CD4-positive, alpha-beta T cell treated with Interferon alpha-2 for 1 hour (primary cell): ENCODE measurements at places on chromosomes 4 and X.

GRCh38 chr4:42445038-42445437, 47.8 kb downstream of the SHISA3 start:
- DNase-seq, result no peak

- DNase-seq, result no peak
Observed at GRCh38 chr4:32929796-32930699, 2209.9 kb downstream of the PCDH7 start.

DNA sequence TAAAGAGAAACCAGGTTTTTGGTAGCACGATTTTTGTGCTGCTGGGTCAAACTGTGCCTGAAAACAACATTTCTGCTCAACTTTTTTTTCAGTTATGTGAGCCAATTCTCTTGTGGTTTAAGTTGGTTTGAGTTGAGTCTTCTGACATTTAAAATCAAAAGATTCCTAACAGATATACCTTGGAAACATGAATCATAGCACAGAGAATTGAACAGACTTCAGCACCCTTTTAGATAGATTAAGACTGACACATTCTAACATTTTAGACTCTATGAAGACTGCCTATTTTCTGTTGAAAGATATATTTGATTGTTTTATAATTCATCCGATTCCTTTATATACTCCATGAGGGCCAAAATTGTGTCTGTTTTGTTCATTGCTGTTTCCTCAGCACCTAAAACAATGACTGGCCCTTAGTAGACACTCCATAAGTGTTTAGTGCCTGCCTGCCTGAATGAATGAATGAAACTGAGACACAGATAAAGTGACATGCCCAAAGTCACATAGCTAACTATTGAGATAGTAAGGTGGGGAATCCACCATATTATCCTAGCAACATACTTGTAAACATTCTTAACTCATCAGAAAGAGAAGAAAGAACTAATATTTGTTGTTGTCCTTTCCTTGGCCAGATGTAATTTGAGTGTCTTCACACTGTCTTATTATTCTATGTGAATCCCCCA, 624.0 kb downstream of the MID1IP1 start:
- no peak for DNase-seq

GRCh38 chr4:132709056-132709455, 440.0 kb upstream of the PCDH10 start:
- no peak for DNase-seq

DNA sequence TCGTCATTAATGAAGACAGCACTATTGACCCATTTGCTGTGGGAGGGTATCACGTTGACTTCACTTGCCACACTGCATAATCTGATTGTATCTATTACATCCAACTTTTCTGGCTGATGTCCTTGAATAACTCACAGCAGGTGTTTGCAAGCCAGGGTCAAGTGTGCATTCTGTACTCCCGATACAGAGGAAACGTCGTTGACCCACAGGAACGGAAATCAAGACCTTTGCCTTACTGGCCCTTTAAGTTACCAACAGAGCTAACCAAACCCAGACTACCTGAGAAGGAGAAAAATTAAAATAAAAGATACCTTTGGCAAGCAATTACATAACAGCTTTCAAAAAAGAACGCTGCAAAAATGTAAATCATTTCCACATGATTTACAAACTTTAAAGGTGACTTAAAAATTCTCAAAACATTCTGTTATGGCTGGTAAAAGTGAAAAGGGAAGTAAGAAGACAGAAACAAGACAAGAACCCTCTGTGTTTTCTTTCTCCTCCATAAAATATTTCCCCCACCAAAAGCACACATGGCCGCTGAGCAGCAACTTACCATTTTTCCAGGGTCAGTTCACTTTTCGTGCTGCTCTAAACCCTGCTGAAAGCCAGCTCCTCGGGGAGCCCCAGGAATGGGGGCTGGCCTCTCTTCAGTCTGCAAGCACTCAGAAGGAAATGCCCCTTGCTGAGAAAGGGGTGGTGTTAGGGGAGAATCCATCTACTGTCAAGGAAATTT, 6.5 kb upstream of the SHISA3 start:
- DNase-seq, result no peak

GRCh38 chrX:131854581-131854980, 168.5 kb upstream of the STK26 start:
- no peak for DNase-seq

DNA sequence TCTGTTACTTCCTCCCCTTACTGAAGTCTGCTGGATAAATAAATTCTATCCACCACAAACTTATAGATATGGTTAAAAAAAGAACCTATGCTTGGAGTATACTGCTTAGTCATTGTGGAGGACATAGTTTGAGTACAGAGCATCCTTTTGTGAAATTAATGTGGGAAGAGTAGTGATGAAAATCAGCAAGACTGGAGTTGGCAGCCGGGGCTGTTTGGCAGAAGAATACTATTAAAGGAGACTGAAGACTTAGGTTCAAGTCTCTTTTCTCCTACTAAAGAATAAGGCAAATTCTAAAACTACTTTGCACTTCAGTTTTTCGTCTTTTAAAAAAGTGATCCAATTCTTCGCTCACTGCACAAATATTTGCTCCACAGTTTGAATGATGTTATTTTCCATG, 326.6 kb upstream of the ATOH1 start:
- DNase-seq, result no peak

DNA sequence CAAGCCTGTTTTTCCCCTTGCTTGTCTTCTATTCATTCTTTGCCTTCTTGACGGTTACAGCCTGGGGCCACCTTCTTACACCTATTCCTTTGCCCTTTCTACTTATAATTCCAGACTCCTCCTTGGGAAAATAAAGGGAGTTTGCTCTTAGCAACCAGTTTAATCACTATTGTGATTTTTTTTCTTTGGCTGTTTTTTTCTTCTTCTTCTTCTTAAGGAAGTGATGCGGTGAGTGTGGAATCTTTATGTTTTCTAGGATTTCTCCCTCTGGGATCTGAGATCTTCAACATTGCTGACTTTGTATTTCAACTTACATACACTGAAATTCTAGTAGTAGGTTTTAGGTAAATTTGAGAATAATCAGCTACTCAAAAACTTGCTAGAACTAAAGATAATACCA, 1.1 kb upstream of the KLHL13 start:
- DNase-seq, result no peak

- no peak for DNase-seq
Observed at GRCh38 chr4:62460329-62460728, 1260.2 kb downstream of the ADGRL3 start.

DNA sequence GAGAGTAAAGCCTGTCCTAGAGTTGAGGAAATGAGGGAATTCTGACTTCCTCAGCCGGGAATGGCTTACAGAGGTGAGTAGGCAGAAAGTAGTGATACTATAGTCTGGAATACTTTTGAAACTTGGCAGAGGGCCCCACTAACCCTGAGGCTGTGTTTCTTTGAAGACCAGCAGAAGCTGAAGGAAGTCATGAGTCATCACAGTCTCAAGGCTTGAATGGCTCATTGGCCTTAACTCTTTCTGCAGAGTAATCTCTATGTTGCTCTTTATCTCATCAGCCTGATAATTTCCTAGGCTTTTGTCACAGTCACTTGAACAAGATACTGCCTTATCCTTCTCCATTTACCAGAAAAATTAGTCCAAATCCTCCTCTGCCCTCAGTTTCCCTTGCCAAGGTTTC, 80.8 kb downstream of the ANKRD50 start:
- no peak for DNase-seq

GRCh38 chr4:159051245-159052071, 51.4 kb upstream of the RAPGEF2 start:
- no peak for DNase-seq

- DNase-seq, result no peak
Observed at GRCh38 chr4:6749340-6750171, 33.0 kb upstream of the KIAA0232 start.

DNA sequence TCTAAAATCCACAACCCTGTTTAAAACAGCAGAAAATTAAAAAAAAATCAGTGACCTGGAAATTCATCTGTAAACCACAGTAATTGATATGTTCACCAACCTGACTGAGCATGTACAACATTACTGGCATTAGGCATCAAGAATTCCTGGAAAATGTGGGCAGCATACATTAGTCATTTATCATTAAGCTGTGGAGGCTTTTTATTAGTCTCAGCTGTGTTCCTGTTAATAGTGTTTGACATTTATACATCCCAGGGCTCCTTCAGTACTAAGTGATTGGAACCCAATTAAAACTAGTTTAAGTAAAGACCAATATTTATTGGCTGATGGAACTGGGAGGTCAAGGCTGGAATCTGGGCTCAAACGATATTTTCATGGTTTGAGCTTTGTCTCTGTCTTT, 227.3 kb upstream of the GIMD1 start:
- no peak for DNase-seq

GRCh38 chr4:76611616-76612207, 176.7 kb downstream of the SHROOM3 start:
- no peak for DNase-seq

- no peak for DNase-seq
Observed at GRCh38 chr4:27008679-27009078, 148.0 kb downstream of the STIM2 start.

GRCh38 chr4:120750152-120750525, 172.4 kb downstream of the PRDM5 start:
- DNase-seq, result no peak

- no peak for DNase-seq
Observed at GRCh38 chr4:115293093-115293462, 179.7 kb upstream of the NDST4 start.

- no peak for DNase-seq
Observed at GRCh38 chrX:41178201-41178600, 93.0 kb downstream of the USP9X start.

- no peak for DNase-seq
Observed at GRCh38 chr4:55635282-55635681, 816 bp downstream of the NMU start.

- DNase-seq, result no peak
Observed at GRCh38 chrX:109352066-109352588, 129.8 kb downstream of the GUCY2F start.

- DNase-seq, result no peak
Observed at GRCh38 chrX:125295337-125295736, 24.3 kb upstream of the TEX13C start.

GRCh38 chr4:185764876-185765275, 47.1 kb downstream of the SORBS2 start:
- no peak for DNase-seq

- DNase-seq, result no peak
Observed at GRCh38 chrX:93580634-93581033, 92.7 kb downstream of the NAP1L3 start.

- no peak for DNase-seq
Observed at GRCh38 chr4:24736066-24736465, 59.3 kb upstream of the SOD3 start.

- DNase-seq, result no peak
Observed at GRCh38 chrX:133847340-133847994, 137.9 kb downstream of the GPC3 start.

GRCh38 chr4:89298155-89298554, 9.4 kb downstream of the GPRIN3 start:
- peak; percentile 82 for DNase-seq

GRCh38 chrX:18855919-18856644, 127.8 kb downstream of the PHKA2 start:
- DNase-seq, result no peak

DNA sequence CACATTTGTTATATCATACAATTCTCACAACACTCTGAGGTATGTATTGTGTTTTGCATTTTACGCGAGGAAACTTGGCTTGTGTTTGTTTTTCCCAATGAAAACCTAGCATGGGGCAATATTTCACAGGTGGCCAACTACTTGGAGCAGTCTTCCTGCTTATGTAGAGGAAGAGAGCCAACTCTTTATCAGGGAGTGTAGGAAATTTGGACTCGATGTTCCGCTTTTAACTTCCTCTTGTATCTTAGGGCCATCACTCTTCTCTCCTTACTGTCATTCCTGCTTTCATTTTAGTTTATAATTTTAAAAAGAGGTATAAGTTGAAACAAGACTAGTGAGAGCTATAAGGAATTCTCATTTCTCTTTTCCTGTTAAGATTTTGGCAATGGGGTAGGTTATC, 107.7 kb upstream of the RPS6KA3 start:
- DNase-seq, result no peak
